Frontal cortex (tissue), 4 donors: ENCODE measurements at places on chromosomes 4 and X. TPM values are rescaled to one million over a fixed set of nuclear protein-coding genes. Genes with fewer than 3 reads are reported as not detected.

GNRHR gene
- not detected for total RNA-seq

IL13RA1 gene
- 2.9 TPM for total RNA-seq

PRR32 gene
- total RNA-seq: not detected

HHIP gene
- 0.82 TPM for total RNA-seq

SPATA4 gene
- total RNA-seq: 0.82 TPM

CFI gene
- 4.5 TPM for total RNA-seq

ARL9 gene
- total RNA-seq: 2.4 TPM

CLOCK gene
- total RNA-seq: 27.3 TPM

PABPC1L2A gene
- total RNA-seq: 1.6 TPM

CD38 gene
- 1.6 TPM for total RNA-seq

AFM gene
- not detected for total RNA-seq

GUCY1A1 gene
- total RNA-seq: 207 TPM

AR gene
- total RNA-seq: 0.41 TPM

HSFX4 gene
- not detected for total RNA-seq

RAB40A gene
- total RNA-seq: 0.82 TPM

ITGB1BP2 gene
- 0.41 TPM for total RNA-seq

UGT2B11 gene
- not detected for total RNA-seq

TCEAL1 gene
- total RNA-seq: 57.5 TPM

P2RY10 gene
- total RNA-seq: 1.2 TPM

DGAT2L6 gene
- total RNA-seq: not detected

WDFY3 gene
- 119 TPM for total RNA-seq

AFP gene
- total RNA-seq: not detected

SH3TC1 gene
- total RNA-seq: 1.6 TPM

GPR173 gene
- 21.2 TPM for total RNA-seq

SYTL4 gene
- total RNA-seq: 3.3 TPM

SMIM31 gene
- total RNA-seq: not detected

GAB3 gene
- total RNA-seq: 0.82 TPM

PDGFRA gene
- 64.0 TPM for total RNA-seq

PABPC4L gene
- 1.2 TPM for total RNA-seq
